GDM1 (cell line): ENCODE measurements at places on chromosomes 6 and 20.

GRCh38 chr6:8657522-8657921, 222.2 kb upstream of the SLC35B3 start:
- DNase-seq: no peak

DNA sequence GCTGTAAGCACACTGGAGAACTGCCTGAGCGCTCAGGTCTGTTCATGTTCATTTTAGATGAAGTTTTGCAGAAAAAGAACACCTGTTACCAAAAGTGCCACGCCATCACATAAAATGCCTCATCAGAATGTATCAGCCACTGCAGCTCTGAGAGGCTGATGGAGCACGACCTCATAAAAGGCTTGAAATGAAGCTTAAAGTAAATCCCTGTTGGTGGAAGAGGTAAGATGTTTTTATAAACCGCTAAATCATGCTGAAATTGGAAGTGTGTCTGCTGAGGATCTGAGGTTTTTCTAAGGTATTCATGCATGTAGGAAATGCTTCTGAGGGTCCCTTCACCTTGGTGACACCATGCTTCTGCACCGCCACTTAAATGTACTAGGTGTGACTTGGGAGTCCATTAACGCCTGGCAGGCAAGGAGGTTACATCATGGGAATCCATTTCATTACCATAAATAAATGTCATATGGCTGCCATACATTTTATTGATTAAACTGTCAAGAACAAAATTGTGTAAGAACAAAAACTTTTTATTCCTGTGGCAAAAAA, 363.1 kb upstream of the AGPAT4 start:
- no peak for DNase-seq

DNA sequence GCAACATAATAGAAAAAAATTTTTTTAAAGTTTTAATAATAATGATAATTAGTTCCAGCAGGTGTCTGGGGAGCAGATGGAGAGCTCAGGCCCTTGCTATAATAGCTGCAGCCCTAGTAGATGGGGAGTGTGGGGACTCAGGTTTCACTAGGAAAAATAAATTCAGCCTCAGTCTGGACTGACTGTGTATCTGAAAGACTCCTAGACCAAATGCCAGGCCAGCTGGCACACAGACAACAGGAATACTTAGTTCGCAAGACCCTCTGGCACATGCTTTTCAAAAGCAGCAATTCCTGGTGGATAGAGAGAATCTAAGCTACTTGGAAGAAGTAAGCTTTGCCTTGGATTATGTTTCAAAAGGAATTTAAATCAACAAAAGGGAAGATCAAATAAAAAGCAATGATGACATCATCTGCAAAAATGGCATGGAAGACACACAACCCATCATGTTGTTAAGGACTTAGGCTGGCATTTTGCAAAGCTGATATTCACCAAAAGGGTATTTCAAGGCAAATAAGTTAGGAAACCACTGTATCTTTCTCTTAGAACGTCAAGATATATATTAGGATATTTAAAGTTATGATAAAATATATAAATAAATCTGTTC, 107.8 kb downstream of the RNGTT start:
- no peak for DNase-seq

GRCh38 chr6:150877928-150878327, 12.4 kb downstream of the MTHFD1L start:
- no peak for DNase-seq

GRCh38 chr20:45051204-45052060, 49.5 kb downstream of the KCNS1 start:
- DNase-seq: no peak

DNA sequence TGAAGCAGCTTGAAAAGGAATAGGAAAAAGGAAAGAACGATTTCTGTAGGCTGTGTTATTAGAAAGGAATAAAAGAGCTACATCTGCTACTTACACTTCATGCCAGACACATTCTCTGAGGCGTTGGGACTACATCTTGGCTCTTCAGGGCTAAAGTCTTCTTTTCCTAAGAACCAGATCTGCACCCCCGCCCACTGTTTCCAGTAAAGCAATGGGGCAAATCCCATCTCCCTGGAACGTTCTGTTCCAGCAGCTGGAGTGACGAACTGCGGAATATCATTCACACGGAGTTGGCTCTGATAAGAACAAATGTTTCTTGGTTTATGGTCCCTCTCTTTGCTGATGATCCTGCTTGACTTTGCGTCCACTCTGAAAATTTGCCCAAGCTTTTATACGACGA, 26.9 kb downstream of the FAM50B start:
- no peak for DNase-seq

DNA sequence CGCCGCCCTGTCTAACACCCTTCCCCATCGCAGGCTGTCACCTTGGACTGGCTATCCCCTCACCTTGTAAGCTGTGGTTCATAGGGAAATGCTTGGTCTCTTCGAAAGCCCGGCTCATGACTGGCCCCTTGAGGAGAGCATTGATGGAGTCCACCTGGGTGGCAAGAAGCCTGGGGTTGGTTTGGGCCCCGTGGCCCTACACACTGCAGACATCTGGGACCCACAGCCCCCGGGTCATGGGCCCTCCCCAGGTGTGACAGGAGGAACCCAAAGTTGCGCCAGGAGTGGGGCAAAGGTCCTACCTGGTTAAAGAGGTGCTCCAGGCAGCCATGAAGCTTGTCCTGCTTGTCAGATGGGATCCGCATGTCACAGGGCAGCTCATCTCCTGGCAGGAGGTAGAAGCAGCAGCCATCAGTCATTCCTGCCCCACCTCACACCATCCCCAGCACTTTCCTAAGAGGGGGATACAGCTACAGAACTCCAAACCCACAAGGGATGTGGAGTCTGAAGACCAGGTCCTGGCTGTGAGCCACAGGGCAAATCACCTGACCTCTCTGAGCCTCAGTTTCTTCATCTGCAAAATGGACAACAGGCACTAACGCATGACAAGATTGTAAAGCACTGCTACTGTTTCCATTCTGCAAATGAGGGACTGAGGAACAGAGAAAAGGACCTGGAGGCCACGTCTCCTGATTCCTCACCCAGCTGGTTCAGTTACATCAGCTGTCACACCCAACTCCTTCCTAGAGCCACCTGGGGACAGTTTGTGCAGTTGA, 185.5 kb downstream of the PREX1 start:
- no peak for DNase-seq

DNA sequence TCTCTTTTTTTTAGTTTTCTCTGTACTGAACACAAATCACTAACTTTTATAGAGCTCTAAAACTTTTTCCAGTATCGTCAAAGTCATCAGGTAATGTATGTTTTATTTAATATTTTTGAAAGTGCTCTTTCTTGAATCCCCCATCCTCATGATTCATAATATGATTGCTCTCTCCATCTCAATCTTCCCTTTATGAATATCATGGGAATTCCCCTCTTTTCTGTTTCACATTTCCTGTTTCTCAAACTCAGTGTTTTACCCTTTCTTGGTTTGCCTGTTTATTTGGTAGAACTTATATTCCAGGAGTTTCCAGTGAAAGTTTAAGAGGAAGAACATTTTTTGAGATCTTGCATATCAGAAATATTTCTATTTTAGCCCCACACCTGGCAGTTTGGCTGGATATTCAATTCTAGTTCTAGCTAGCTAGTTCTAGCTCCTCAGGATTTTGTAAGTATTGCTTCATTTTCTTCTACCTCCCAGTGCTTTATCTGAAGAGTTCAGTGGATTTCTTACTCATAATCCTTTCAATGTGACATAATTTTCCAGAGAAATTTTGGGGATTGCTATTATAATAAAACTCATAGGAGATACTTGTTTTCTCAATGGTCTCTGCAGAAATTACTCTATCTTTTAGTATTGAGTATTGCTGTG, 6.1 kb upstream of the C6orf58 start:
- DNase-seq: no peak

GRCh38 chr6:132020138-132020581, 69.0 kb upstream of the CCN2 start:
- no peak for DNase-seq

GRCh38 chr6:81790034-81790433, 37.6 kb upstream of the TENT5A start:
- no peak for DNase-seq

DNA sequence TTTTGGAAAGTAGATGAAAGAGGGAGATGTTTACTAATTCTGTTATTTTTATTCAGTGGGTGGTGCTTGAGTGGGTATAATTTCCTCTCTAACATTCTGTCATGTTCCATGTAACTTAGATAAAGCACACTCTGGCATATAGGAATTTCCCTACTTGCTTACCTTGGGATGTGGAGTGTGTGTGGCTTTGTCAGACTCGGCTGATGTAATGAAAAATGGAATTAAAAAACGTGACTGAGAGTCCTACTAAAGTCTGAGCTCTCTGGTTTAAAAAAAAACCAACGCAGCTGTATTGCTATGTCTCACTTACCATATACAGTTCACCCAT, 98.3 kb downstream of the JARID2 start:
- DNase-seq: no peak

- no peak for DNase-seq
These were observed 293.7 kb upstream of the SULF2 start for GRCh38 chr20:48079028-48079427.

- no peak for DNase-seq
These were observed 6.3 kb upstream of the APMAP start for GRCh38 chr20:24998631-24999445.

DNA sequence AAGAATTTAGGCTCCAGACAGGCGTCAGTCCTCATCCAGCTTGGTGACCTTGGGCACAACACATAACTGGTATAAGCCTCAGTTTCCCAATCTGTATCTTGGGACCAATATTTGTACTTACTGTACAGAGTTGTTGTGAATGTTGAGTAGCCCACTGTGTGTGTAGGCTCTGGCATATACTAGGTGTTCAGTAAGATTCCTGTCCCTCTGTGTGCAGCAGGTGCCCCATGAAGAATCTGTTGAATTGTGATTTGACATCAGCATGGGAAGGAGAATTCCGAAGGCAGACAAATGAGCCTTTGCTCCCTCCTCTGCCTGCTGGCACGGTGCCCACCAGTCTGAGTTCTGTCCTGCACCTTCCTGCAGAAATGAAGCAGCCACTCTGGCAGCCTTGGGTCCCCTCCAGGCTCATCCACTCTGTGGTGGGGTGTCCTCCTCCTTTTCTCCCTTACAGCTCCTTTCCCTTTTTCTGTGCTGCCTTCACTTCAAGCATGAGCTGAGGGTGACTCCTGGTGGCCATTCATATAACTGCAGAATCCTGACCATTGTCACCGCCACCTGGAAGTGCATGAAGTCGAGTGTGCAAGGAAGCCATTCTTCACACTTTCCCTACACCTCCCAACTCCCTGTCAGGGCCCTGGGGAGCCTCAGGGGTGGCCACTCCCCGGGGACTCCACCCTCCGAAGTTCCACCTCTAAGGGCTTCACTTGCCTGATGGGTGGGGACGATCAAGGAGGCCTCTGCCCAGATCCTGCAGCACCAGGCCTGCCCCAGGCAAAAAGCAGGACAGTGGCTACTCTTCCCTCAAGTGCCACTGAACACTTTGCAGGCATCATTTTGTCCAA, 48.2 kb downstream of the MRPL14 start:
- DNase-seq: no peak

- DNase-seq: no peak
These were observed 5.2 kb downstream of the SLC2A4RG start for GRCh38 chr20:63744574-63745423.

DNA sequence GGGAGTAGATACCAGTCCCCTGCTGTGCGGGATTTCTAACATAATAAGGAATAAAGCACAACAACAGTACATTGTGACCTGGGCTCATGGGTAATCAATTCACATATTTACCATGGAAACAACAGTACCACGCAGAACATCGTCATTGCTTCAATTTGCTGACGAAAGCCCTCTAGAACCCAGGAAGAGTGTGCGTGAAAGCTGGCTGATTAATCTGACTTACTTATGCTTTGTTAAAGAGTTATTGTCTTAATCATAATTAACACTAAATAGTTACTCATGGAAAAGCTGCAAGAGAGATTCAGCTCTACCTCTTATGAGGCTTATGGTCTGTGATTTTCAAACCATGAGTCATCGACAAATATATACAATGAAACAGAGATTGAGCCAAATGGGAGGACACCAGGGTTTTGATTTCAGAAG, 644.3 kb upstream of the AGPAT4 start:
- DNase-seq: no peak

GRCh38 chr6:130421585-130421984, 55.8 kb downstream of the TMEM200A start:
- no peak for DNase-seq

- DNase-seq: no peak
These were observed 47.4 kb downstream of the STK38 start for GRCh38 chr6:36499918-36500317.

- no peak for DNase-seq
These were observed 157.3 kb upstream of the ATXN1 start for GRCh38 chr6:16918586-16918985.

- no peak for DNase-seq
These were observed 4.9 kb upstream of the TOX2 start for GRCh38 chr20:43909720-43910119.

DNA sequence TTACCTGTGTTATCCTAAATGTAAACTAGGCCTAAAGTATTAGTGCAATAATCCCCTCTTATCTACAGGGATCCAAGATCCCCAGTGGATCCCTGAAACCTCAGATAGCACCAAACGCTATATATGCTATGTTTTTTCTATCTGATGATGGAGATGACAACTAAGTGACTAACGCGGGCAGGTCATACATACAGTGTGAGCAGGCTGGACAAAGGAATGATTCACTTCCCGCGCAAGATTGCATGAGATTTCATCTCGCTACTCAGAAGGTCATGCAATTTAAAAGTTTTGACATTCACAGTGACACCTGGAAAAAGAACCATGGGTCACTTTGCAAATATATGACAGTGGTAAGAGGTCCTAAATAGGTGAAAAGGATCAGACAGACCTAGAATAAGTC, 875.9 kb downstream of the HACE1 start:
- DNase-seq: no peak

DNA sequence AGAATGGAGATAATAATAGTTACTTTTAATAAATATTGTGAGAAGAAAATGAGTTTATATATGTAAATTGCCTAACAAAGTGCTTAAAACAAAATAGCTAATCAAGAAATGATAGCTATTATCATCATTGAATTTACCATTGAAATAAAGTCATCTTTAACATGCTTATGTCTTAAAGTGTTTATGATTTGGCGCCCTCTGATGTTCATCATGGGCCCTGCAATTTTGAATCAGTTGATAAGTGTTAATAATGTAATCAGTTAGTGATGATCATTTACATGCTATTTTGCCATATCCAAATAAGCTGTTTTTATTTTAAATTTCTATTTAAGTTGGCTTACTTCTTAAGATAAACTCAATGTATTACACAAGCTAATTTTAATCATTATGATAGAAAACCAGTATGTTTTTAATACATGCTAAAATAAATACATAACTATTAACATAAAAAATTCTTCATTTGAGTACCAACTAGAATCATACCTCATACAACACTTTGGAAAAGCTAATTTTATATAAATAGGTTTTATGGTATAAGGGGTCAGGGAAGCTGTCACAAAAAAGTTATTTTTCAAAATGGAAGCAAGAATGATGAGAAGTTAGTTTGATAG, 39.2 kb upstream of the TPD52L1 start:
- no peak for DNase-seq

GRCh38 chr6:91328241-91328640, 741.4 kb upstream of the MAP3K7 start:
- no peak for DNase-seq
